ENCODE measurements at places on chromosomes 1 and 21. TPM values are rescaled to one million over a fixed set of nuclear protein-coding genes. Genes with fewer than 3 reads are reported as not detected.

Gene GBP1
- 39.3 TPM for polyA plus RNA-seq

Gene PSMG1
- 56.6 TPM for polyA plus RNA-seq

DNA sequence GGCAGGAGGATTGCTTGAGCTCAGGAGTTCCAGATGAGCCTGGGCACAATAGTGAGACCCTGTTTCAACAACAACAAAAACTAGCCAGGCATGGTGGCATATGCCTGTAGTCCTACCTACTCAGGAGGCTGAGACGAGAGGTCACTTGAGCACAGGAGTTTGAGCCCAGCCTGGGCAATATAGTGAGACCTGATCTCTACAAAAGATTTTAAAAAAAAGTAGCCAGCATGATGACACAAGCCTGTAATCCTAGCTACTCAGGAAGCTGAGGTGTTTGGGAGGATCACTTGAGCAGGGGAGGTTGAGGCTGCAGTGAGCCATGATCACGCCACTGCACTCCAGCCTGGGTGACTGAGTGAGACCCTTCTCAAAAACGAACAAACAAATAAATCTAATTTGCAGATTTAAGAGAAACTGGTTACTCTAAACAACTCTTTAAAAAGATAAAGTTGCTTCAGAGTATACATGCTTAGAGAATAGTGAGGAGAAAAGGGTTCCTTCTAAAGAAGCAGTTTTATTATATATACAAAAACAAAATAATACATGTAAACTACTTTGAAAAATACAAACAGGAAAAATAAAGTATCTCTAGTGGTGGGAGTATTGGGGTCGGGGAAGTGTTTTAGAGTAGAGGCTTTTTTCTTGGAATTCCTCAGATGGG lies 88.4 kb downstream of the ADCY10 start:
- DNase-seq: no peak

DNA sequence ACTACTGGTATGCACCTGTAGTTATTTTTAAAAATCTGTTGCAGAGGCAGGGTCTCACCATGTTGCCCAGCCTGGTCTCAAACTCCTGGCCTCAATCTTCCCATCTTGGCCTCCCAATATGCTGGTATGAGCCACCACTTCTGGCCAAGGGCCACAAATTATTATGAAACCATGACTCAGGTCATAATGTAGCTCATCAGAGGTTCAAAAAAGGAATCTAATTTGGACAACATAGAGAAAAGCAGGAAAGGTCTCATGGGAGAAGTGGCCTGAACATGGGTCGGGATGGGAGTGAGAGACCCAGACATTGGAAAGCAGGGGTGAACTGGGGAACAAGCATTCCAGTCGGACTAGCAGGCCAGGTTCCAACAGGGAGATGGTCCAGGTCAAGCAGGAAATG lies 45.2 kb upstream of the C1orf198 start:
- DNase-seq: no peak

- DNase-seq: no peak
Observed at GRCh38 chr1:15028102-15028501, 125.4 kb upstream of the TMEM51 start.

GRCh38 chr1:205766038-205766437 lies 9.2 kb downstream of the RAB29 start:
- DNase-seq: no peak

- DNase-seq: no peak
Observed at GRCh38 chr1:40817791-40818263, 34.2 kb downstream of the KCNQ4 start.

DNA sequence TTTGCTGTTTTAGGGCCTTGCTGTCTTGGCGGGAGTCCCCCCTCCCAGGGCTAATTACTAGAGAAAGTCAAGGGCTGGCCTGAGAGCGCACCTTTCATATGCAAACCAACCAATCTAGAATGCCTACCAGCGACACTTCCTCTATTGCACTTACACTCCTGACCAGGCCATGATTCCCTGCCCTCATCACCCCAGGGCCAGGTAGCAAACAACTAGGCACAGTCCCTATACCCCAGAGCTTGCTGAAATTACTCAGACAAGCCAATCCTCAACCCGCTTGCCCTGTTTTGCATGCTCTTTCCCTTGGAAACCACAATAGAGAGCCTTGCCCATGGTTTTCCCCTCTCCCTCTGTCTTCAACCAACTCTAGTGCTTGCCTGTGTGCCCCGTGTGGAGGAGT lies 70.3 kb downstream of the URB2 start:
- no peak for DNase-seq

Data from large intestine (tissue), 12 donors.